HEK293T (cell line): ENCODE measurements at places on chromosomes 7 and 10.

DNA sequence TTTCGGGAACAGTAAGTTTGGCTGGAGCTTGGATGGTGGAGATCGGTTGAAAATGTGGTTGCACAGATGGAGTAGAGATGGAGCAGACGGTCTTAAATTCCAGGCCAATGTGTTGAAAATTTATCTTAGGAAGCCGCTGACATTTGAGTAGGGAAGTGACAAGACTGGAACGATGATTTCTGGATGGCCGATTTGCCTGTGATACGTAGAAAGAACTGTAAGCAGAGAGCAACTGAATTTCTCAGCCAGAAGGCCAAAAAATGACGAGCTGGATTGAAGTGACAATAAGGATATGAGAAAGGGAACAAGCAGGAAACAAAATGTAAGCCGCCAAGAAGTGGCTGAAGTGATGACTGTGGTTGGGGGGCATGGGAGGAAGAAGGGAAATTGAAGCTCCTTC is 687 bp upstream of the ARMC3 start:
- no peak for DNase-seq

- no peak for DNase-seq
Observed at GRCh38 chr10:91104193-91105041, 116.0 kb upstream of the PCGF5 start.

GRCh38 chr7:40356871-40357709 is 222.3 kb downstream of the SUGCT start:
- no peak for DNase-seq

DNA sequence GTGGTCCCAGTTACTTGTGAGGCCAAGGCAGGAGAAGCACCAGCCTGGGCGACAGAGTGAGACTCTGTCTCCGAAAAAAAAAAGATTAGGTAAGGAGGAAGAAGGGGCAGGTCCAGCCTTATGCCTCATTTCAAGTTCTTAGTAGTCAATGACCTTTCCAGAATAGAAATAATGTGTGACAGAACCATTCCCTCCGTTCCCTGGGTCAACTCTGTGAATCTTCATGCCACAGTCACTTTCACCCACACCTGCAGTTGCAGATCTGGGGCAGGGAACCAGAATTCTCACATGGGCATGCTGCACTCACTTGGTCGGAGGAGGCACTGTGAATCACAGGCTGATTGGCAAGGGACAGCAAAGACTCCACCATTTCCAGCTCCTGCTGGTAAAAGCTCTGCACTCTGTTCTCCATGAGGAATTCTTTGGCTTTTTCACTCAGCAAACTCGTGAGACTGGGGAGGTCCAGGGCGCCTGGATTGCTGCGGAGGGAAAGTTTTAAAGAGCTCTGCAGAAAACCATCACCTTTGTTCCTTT is 20.7 kb downstream of the STN1 start:
- DNase-seq: no peak

- DNase-seq: no peak
Observed at GRCh38 chr7:94431619-94432280, 37.1 kb downstream of the COL1A2 start.

DNA sequence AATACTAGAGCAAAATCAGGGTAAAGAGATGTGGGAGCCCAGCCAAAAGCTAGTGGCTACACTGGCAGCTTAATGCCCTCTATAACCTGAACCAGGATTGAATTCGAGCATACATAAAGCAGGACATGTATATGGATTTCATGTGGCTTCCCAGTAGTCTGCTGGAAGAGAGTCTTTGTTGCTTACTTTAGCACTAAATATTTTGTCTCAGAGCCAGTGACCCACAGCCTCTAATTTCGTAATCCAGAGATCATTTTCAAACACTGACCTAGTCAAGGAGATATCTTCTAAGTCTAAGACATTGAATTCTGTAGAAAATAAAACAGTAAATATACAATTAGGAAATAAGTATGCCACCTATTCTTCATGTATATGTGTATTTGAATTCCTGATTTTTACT is 64.2 kb upstream of the GNAI1 start:
- no peak for DNase-seq

- DNase-seq: no peak
Observed at GRCh38 chr10:117570880-117571279, 28.3 kb downstream of the EMX2 start.

DNA sequence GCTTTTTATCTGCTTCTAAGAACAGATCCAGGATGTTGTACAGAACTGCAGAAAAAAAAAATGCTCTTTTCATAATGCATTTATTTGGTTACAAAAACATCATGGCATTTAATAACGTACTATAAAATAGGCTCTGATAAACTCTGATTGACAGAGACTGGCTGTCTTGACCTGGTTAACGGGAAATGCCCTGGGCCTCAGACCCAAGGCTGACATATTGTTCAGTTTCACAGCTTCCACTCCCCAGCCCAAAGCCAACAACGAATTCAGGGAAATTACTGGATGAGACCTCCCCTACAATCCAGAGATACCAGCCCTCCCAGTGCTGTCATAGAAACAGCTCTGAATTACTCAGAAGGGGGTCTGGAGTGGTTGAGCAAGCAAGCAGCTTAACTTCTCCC is 260.1 kb downstream of the CREB5 start:
- no peak for DNase-seq

DNA sequence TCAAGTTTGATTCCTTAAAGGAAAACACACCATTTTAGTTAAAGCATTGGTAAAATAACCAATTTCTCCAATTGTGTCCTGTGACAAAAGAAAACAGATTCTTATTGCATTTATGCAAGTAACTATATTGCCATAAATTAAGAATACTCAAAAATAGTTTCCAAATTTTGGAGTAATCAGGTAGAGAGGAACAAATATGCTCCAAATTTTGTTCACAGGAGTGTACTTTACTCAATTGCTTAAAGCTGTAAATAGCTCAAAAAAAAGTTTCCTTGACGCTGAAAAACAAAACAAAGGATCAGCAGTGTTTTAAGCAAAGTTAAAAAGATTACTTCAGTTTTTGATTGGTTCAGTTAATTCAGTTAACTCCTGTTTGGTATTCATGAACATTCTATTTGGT is 52.2 kb upstream of the INHBA start:
- DNase-seq: no peak

- DNase-seq: no peak
Observed at GRCh38 chr10:87053111-87053510, 33.0 kb downstream of the FAM25A start.

DNA sequence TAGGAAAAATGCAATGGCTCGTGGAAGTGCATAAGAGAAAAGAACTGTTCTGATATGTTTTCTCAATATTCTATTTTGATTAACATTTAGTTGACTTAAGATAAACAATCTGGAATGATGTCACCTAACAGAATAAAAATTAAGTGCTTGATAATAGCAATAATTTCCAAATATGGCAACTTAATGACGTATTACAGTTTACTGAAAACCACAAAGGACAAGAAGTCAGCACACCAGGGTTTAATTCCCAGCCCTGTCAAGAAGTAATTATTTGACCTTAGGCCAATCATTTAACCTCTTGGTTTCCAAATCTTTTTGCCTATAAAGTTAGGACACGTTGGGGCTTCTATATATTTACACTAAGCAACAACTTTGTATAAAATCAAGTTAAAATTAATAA is 95.7 kb downstream of the CABCOCO1 start:
- DNase-seq: no peak
